Hematopoietic multipotent progenitor cell treated with erythropoietin and hydrocortisone succinate and interleukin-3 and kit ligand, for 17 days (in vitro differentiated cells): ENCODE measurements at places on chromosomes 6 and 20.

GRCh38 chr6:53439556-53439955, 90.8 kb upstream of the ELOVL5 start:
- DNase-seq: no peak

GRCh38 chr6:64817525-64817924, 889.5 kb downstream of the EYS start:
- no peak for DNase-seq

DNA sequence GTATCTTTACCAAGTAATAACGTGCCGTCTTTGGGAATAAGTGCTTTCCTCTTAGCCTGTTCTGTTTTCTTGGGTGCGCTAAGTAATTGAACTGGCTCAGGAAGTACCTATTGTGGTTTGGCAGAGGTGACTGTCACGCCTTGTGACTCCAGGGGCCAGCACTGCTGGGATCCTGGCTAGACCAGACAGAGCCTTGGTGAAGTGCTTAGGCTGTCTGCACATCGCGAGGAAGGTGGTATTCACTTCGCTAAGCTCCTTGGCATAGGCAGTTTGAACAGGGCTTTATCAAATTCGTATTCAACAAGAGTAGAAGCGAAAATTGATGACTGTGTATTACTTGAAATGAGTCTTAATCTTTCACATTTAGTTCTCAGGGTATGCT, 17.6 kb downstream of the PRDM1 start:
- DNase-seq: no peak

DNA sequence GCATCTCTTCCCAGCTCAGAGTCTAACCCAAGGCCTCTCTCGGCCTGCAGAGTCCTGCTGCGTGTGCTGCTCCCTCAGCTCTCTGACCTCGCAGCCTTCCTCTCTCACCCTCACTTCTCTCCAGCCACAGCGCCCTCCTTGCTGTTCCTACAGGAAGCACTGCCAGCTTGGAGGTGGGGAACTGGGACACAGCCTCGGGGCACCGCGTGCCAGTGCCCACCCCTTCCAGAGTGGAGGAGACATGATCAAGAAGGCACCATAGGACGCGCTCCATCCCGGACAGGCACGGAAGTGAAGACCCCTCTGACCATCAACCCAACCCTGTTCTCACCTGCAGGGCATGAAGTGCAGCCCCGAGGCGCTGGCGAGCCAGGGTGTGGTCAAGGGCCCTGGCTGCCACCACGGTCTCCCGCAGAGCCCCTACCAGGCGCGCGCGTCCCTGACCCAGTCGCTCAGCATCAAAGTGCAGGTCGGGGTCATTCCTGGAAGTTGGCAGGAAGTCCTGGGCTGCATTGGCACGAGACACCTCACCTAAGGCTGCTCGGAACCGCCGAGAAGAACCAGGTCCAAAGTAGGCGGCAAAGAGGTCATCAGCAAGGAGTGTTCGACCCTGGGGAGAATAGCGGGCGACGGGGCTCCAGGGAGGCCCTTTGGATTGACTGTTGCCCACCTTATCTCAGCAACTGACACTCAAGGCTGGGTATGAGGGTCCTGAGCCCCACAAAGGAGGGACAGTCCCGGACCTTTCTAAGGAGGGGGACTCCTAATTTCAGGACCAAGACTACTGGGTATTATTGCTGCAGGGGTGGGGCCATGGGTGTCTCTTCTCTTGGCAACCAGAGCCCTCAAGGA, 1.3 kb downstream of the VWA7 start:
- DNase-seq: no peak

- no peak for DNase-seq
These were observed 29.2 kb downstream of the DLGAP4 start for GRCh38 chr20:36335206-36335870.

- no peak for DNase-seq
These were observed 7.3 kb upstream of the ITPR3 start for GRCh38 chr6:33613795-33614168.

GRCh38 chr6:27280064-27280539, 32.0 kb downstream of the POM121L2 start:
- no peak for DNase-seq

DNA sequence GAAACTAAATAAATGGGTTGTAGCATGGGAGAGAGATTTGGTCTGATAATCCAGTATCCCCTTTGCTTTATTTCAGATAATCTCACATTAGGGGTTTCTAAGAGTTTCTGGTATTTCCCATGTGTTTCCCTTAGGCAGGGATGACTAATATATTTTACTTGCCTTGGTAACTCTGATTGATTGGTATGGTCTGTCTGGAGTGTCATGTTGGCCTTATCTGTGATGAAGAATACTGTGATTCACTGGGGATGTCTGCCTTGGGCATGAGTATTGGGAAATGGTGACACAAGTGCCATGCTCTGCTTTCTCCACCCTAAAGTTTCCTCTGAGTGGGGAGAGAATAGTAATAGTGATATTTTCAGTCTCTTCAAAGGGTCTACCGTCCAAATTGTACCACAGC, 10.1 kb downstream of the SLC22A2 start:
- no peak for DNase-seq

- DNase-seq: no peak
These were observed 11.8 kb downstream of the SLC17A3 start for GRCh38 chr6:25862199-25862598.

DNA sequence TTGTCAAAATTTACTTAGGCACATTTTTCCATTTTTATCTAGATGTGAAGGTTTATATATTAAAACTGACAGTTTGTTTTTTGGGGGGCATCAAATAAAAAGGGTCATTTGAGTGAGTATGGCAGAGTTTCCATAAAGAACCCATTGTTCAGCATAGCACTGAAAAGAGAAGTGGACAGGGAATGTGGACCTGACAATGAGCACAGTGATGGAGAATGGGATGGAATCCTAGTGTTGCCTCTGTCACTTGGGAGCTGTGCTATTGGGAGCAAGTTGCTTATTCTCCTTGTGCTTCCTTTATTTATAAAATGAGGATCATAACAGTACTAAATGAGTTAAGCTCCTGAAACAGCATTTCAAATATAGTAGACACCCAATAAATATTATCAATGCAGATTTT, 130.7 kb upstream of the SIM1 start:
- DNase-seq: no peak

GRCh38 chr20:14235355-14235754, 102.1 kb downstream of the FLRT3 start:
- DNase-seq: no peak

- DNase-seq: no peak
These were observed 68.5 kb downstream of the MAP3K5 start for GRCh38 chr6:136723780-136724179.

DNA sequence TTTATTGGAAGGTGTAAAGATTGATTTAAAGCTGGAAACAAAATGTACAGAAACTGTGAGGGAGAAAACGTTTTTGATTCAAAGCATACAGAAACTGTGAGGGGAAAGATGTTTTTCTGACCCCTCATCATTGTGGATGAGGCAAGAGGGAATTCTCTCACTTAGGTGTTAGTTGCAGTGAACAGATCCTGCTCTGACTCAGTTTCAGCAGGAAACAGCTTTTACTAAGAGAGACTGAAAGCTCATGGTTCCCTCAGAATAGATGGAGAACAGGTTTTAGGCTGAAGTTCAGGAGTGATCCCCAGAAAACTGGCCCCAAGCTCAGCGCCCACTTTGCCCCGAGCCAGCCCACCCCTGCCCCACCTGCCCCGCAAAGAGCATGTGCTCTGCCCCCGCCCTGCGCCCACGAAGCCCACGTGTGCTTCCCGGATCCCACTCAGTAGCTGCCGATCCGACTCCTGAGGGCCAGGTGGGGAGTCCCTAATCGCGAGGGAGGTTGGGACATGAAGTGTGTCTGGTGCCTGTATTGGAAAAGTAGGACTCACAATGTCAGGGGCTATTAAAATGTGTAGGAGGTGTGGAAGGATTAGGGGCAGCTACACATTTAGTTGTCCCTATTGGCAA, 41.2 kb downstream of the DUSP22 start:
- DNase-seq: no peak

DNA sequence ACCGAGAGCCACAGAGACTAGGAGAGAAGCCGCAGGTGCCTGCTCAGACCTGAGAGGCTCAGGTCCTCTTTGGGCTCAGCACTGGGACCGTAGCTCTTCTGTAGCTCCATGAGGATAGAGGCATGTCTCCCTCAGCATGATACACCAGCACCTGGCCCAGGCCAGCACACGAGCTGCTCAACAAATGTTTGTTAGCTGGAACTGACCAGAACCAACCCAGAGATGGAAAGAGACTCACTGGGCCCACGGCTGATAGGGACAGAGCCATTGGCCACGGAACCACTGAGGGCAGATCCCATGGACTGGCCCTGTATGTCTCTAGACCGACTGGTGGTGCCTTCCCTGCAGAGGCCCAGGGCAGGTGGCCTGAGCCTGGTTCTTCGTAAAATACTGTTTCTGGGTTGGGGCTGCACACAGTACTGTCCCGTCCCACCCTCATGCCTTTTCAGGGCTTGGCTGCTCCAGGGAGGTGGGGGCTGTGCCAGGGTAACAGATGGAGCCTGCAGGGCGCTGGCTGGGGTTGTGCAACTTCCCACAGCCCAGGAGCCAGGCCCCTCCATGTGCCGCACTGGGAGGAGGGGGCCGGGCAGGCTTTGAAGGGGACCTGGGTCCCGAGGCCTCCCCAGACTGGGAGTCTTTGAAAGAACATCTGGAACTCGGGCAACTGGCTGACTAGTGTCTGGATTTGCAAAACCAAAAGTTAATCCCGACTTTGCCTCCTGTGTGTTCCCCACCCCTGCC, 5.2 kb downstream of the C20orf204 start:
- DNase-seq: no peak

GRCh38 chr6:2839982-2840748, 1.5 kb downstream of the SERPINB1 start:
- DNase-seq: no peak

- no peak for DNase-seq
These were observed 143.6 kb downstream of the RCAN2 start for GRCh38 chr6:46347669-46348068.

GRCh38 chr6:107715550-107716321, 108.4 kb downstream of the SCML4 start:
- DNase-seq: no peak

GRCh38 chr20:48957533-48957932, 36.0 kb downstream of the ARFGEF2 start:
- DNase-seq: no peak
